ENCODE measurements at places on chromosomes 12 and 14. TPM values are rescaled to one million over a fixed set of nuclear protein-coding genes. Genes with fewer than 3 reads are reported as not detected.

NPFF gene
- polyA plus RNA-seq = 0.70 TPM

LTBP2 gene
- polyA plus RNA-seq = 2.4 TPM

TCTN2 gene
- 33.8 TPM for polyA plus RNA-seq

DLGAP5 gene
- polyA plus RNA-seq = 27.6 TPM

FGF23 gene
- not detected for polyA plus RNA-seq

R3HDM2 gene
- polyA plus RNA-seq = 97.0 TPM

RND1 gene
- 2.5 TPM for polyA plus RNA-seq

TMTC1 gene
- polyA plus RNA-seq = 20.4 TPM

MANSC4 gene
- polyA plus RNA-seq = 0.51 TPM

LRRC9 gene
- 2.1 TPM for polyA plus RNA-seq

CRIP2 gene
- polyA plus RNA-seq = 132 TPM

CD163L1 gene
- polyA plus RNA-seq = 2.3 TPM

KLHL33 gene
- polyA plus RNA-seq = 0.88 TPM

RTL1 gene
- 0.13 TPM for polyA plus RNA-seq

ESYT1 gene
- 86.3 TPM for polyA plus RNA-seq

ADAM21 gene
- 0.27 TPM for polyA plus RNA-seq

CNOT2 gene
- 132 TPM for polyA plus RNA-seq

KCNMB4 gene
- 24.7 TPM for polyA plus RNA-seq

OTX2 gene
- not detected for polyA plus RNA-seq

HOMEZ gene
- 29.2 TPM for polyA plus RNA-seq

NGB gene
- not detected for polyA plus RNA-seq

PRPF39 gene
- 69.7 TPM for polyA plus RNA-seq

RNASE1 gene
- 202 TPM for polyA plus RNA-seq

JAG2 gene
- polyA plus RNA-seq = 11.4 TPM

Measured in renal pelvis (tissue), 12 donors.